ENCODE measurements at places on chromosomes 7 and 10. TPM values are rescaled to one million over a fixed set of nuclear protein-coding genes. Genes with fewer than 3 reads are reported as not detected.

DNA sequence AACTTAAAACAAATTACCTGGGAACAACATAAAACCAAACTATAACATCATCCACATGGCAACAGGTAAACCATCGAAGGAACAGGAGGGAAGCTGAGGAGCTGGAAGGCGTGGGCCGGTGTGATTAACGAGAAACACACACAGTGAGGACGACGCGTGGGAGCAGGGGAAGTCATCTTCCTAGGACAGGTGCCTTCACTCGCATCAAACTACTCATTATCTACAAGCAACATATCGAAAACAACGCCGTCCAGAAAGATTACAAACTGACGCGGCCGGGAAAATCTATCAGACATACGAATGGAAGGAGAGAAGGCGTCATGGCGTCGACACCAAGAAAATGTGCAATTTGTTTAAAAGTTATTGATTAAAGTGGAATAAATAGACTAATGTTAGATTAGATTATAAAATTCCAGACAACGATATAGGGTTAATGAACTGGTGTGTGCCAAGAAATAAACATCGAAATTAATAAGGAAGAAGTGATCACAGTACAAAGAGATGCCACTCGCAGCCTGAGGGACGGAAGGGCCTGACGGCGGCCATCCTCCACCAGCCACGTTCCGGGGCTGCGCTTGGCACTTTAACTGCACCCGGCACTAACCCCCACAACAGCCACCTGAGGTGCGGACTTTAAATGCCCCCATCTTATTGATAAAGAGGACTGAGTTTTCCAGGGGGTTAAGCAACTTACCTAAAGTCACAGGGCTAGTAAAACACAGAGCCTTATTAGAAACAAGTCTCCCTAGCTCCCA lies 581.7 kb downstream of the DNAJB6 start:
- no peak for DNase-seq

GRCh38 chr7:111789048-111789320 lies 226.7 kb upstream of the IMMP2L start:
- no peak for DNase-seq

DNA sequence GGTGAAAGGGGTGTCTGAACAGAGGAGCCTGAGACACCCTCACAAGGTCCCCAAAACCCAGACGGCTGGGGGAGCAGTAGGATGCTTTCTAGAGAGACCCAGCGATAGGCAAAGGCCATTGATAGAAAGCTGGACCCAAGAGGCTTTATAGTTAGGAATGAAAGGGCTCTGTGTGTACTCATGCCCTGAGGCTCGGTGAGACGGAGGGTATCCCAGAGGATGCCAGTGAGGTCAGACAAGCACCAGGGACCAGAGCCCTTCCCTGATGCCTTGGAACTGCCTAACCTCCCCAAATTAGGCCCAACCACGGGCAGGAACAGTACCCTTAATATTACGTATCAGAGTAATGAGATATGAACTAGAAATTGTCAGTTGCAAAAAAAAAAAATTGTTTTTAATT lies 48.6 kb upstream of the RTKN2 start:
- DNase-seq: no peak

DNA sequence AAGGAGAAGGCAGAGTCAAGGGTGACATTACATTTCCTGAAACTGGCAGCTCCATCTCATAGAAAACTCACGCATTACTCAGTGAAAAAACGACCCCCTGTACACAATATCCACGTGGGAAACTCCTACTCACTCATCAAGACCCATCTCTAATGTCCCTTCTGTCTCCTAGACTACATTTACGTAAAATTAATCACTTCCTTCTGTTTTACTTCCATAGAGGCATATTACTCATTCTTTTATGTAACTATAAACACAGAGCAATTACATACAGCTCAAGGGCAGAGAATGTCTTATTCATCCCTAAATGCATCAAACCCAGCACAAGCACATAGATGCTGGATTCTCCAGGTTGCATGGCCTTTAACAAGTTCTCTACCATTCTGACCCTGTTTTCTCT lies 281.8 kb downstream of the KCNMA1 start:
- DNase-seq: no peak

CNPY1 gene
- not detected for total RNA-seq

ANKRD2 gene
- total RNA-seq: not detected
